Activated CD8-positive, alpha-beta memory T cell treated with anti-CD3 and anti-CD28 coated beads, Interleukin-2, amount 10 ng/mL, durations not matched to agents 7 days and 5 days (primary cell): ENCODE measurements at places on chromosomes 7 and 10. TPM values are rescaled to one million over a fixed set of nuclear protein-coding genes. Genes with fewer than 3 reads are reported as not detected.

FBXL13 gene
- 0.18 TPM for total RNA-seq

OPN1SW gene
- not detected for total RNA-seq

CYP26C1 gene
- 0.05 TPM for total RNA-seq

MCM10 gene
- total RNA-seq, result 75.1 TPM

SVOPL gene
- not detected for total RNA-seq

DNA sequence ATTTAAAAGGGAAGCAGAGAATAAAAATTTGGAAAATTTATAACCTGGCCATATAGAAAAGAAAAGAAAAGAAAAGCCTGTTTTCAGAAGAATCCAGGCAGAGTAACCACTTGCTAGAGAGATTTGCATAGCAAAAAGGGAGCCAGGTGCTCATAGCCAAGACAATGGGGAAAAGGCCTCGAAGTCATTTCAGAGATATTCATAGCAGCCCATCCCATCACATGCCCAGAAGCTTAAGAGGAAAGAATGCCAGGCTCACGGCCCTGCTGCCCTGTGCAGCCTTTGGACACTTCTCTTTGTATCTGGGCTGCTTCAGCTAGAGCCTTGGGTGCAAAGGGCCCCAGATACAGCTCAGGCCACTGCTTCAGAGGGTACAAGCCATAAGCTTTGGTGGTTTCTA is 159.8 kb downstream of the CCDC7 start:
- no peak for DNase-seq

DNA sequence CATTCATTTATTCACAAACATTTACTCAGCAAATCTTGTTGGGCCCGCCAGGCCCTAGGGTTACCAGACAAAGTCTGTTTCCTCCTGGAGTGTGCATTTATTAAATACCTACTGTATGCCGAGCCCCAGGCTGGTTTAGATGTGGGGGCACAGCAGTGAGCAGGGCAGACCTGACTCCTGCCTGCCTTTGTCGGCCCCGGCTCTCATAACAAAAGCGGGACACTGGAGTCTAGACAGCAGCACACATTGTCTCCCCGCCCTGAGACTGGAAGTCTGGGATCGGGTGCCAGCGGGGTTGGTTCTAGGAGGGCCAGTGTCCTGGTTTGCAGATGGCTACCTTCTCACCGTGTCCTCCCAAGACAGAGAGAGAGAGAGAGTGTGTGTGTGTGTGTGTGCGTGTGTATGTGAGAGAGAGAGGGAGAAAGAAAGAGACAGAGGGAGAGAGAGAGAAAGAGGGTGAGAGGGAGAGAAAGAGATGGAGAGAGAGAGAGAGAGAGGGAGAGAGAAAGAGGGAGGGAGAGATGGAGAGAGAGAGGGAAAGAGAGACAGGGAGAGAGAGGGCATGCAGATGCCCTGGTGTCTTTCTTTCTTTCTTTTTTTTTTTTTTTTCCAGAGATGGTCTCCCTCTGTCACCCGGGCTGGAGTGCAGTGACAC is 25.9 kb downstream of the ELFN1 start:
- no peak for DNase-seq

DNA sequence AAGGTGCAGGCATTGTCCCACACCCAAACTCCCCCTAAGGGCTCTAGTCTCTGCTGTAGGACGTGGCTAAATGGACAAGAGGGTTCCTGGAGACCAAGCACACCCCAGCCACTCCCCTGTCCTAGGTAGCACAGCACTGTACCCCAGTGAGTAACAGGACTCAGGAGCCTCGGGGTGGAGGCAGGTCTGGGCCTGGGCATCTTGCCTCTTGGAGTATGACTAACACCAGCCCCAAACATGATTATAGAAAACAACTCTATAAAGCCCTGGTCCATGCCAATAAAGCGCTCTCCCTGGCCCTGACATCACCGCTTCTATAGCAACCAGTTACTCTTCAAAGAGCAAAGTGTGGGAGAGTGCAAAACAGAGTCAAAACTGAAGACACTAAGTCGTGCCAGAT is 195.0 kb downstream of the CALN1 start:
- no peak for DNase-seq

DNA sequence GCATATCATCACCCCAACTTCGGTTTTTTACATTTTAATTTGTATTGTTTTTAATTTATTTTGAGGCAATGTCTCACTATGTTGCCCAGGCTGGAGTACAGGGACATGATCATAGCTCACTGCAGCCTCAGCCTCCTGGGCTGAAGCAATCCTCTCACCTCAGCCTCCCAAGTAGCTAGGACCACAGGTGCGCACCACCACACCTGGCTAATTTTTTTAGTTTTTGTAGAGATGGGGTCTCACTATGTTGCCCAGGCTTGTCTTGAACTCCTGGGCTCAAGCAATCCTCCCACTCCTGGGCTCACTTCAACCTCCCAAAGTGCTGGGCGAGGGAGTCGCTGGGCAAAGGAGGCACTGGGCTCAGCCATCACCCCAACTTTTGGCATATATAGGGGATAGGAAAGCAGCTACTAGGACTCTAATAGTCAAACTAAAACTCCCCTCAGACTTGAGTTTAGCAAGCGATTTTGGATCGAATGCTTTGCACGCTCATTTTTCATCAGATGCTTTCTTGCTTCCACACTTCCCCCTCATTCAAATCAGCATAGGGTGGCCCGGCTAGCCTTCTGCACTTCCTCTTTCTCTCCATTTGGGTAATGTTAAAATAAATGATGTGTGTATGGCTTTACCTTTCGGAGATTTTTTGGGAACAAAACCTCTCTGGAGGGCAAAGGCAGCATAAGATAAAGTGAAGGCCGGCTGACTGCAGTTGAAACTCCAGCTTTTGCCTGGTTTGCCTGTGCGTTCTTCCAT is 20.8 kb upstream of the NMT2 start:
- no peak for DNase-seq

DNA sequence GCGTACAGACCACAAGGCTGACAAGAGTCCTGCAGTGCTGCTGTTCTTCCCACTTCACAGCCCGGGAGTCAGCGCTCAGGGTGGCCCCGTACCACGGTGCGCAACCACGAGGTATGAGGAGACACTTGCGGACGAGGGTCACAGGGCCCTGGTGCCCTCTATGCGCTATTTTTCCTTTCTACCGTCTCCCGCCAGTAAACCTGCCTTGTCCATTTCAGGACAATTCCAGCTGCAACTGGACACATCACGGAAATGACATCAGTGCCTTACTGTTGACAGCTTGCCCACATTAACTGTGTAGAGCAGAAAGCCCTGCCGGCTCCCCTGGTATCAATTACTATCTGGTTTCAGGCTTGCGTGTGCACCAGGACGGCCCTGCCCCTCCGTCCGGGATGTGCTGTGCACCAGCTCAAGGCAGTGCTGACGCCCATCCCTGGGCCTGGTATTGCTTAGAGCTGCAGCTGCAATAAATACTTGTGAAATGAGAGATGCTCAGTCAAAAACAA is 65.1 kb downstream of the ZRANB1 start:
- DNase-seq, result no peak

EPHB6 gene
- 7.5 TPM for total RNA-seq

ATOH7 gene
- total RNA-seq, result not detected

CDK6 gene
- total RNA-seq, result 229 TPM

- DNase-seq, result no peak
Measured at GRCh38 chr10:14926722-14927416, 27.0 kb downstream of the DCLRE1C start.
